ENCODE measurements at places on chromosomes 11 and 22.

DNA sequence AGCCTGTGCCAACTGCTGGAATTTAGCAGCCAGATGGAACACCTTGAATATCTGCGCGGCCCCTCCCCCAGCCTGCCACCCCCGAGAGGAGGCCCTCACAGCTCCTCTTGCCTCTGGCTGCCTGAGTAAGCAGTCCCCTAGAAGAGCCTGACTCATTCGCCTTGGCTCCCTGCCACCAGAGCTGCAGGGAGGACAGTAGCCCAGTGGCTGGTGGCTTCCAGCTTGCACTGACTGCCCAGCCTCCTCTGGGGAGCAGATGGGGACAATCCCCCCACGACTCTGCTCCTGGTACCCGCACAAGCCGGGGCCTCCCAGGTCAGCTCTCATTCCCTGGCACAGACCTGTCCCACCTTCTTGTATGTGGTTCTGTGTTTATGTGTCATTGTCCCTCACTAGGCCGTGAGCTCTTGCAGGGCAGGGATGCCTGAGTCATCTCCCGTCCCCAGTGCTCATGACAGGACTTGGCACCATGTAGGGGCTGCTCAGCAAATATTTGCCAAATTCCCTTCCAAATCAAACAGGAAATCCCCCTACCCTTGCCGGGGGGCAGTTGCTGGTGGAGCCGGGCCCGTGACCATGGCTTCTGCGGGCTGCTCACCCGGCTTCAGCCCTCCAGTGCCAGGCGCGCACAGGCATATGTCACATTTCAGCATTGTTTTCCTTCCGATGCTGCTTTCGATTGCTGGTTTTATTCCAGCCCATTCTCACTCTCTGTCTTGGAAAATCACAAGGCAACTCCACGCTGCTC lies 43.6 kb downstream of the CACNG2 start:
- DNase-seq: no peak

GRCh38 chr11:85627332-85627997 lies at the start of gene DLG2:
Gene DLG2, minus strand, starts transcription at chr11:85627344.
- DNase-seq: no peak

GRCh38 chr11:35878741-35879140 lies 65.1 kb upstream of the LDLRAD3 start:
- no peak for DNase-seq

GRCh38 chr11:134657631-134658030 lies 245.6 kb upstream of the B3GAT1 start:
- DNase-seq: no peak

DNA sequence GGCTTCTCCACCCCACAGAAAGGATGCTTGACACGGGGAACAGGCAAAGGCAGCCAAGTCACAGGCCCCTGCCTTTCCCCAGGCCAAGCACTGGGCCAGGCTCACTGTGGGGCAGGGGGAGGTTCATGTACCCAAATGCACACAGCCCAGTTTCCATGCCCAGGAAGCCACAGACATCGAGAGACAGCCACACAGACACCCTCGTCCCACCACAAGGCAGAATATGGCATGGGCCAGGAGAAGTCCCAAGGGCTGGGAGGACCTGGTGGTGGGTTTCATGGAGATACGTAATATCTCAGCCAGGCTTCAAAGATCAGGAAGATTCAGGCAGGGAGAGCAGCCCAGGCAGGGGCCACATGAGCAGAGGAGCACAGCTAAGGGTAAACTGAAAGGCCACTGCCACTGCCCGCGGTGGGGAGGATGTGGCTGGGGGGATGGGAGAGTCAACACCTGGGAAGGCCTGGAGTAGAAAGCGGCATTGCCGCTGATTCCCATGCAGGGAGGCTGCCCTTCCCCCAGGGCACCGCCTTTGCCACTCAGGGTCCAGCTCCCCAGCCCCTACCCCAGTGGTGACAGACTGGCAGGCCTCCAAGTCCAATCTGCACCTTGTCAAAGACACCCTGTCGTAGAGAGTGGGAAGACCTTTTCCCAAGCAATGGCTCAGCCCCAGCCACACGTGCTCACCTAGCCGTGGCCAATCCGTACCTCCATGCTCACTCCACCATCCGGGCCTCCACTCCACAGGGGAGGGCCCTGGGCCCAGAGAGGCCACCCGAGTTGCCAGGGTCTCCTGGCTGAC lies 2.4 kb upstream of the MFNG start:
- DNase-seq: no peak
